Stimulated activated CD4-positive, alpha-beta T cell treated with anti-CD3 and anti-CD28 coated beads, Interleukin-1b, Interleukin-23, amount 100 ng/mL, for 1 hour (primary cell): ENCODE measurements at places on chromosomes 16 and 17.
A peak's percentile ranks its signal among the peaks of the same experiment; 100 is the strongest.

- DNase-seq: no peak
These were observed 8.4 kb upstream of the PCTP start for GRCh38 chr17:55742272-55743102.

- DNase-seq: no peak
These were observed 83.8 kb downstream of the ABCC1 start for GRCh38 chr16:16033208-16033717.

GRCh38 chr17:76966016-76966415, 97.8 kb downstream of the MGAT5B start:
- no peak for DNase-seq

- DNase-seq: no peak
These were observed 9.9 kb downstream of the AHSP start for GRCh38 chr16:31537362-31538242.

DNA sequence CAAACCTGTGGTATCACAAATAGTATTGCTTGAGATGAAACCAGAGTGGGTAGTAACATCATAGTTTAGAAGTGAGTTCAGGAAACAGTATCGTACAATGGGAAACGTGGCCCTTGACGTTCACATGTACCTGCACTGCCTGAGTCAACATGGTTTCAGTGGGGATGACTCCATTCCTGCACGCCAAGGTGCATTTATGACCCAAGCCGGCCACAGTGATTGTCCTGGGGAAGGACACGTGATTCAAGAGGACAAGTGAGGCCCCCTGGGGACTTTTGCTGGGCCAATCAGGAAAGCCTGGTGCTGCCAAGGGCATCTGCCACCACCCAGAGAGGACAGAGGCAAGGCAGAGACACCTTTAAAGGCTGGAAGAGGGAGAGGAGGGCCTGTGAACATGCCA, 119.2 kb downstream of the AXIN2 start:
- DNase-seq: no peak

DNA sequence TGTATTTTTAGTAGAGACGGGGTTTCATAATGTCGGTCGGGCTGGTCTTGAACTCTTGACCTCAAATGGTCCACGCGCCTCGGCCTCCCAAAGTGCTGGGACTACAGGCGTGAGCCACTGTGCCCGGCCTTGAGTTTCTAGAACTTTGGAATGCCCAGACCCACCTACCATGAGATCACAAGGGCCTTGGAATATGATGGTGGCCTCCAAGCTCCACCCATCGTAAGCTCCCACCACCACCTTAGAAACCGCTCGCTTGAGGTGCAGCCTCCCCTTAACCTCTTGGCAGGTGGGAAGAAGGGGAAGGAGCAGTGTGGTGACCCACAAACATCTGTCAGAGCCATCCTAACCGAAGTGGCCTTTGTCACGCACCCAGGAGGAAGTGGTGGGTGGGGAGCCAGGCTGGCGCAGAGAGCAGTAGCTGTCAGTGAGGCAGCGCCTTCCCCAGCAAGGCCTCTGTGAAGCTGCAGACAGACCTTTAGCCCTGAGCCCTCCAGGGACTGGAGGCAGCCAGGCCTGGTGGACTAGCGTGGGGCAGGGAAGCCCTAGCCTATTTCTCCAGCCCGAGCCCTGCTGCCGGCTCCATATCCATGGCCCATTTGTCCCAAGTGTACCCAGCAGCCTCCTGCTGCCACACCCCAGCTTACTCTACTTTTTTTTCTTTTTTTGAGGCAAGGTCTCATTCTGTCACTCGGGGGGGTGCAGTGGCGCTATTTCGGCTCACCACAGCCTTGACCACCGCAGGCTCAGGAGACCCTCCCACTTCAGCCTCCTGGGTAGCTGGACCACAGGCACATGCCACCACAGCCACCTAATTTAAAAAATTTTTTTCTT, 13.1 kb upstream of the SEPHS2 start:
- DNase-seq: peak; percentile 49

- no peak for DNase-seq
These were observed 2.0 kb downstream of the TNK1 start for GRCh38 chr17:7382901-7383300.

GRCh38 chr17:7222093-7222971, 2.6 kb downstream of the ACADVL start:
- no peak for DNase-seq

GRCh38 chr16:79769270-79769927, 168.9 kb upstream of the MAF start:
- no peak for DNase-seq

GRCh38 chr17:20172376-20172775, 163.2 kb downstream of the SPECC1 start:
- no peak for DNase-seq

DNA sequence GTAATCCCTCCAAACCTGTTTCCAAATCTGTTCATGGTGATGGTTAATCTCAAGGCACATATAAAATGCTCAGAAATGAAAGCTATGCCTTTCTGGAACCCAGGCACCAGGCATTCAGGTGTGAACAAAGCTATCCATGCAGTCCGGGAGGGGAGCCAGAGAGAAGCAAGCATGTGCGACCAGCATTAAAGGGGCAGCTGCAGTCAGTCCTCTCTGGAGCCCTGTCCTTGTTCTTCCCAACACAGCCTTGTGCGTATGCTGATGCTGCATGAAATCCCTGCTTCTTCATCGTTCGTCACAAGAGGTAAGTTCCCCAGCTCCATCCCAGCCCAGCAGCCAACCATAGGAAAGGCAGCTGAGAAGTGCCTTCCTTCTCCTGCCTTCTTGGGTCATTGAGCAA, 148.7 kb downstream of the GRIN2A start:
- DNase-seq: no peak

GRCh38 chr16:23896832-23897821, 61.3 kb downstream of the PRKCB start:
- no peak for DNase-seq

DNA sequence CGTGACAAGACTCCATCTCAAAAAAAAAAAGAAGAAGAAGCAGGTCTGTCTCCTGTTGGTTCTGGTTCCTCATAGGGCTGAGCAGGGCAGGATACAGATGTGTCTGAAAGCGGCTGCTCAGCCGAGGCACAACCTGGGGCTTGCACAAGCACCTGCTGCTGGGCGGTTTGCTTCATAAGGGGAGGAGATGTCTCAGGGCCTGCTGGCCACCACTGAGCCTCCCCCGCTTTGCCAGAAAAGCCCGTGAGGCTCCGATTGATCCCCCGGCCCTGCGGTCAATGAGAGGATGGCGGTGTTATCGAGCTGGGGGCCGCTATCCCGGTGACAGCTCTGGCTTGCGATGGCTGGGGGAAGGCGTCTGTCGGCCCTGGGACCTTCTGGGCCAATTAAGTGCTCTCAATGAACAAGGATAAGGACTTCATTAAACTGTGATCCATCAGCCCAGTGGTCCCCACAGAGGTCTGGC, 162.0 kb downstream of the SDK2 start:
- no peak for DNase-seq

DNA sequence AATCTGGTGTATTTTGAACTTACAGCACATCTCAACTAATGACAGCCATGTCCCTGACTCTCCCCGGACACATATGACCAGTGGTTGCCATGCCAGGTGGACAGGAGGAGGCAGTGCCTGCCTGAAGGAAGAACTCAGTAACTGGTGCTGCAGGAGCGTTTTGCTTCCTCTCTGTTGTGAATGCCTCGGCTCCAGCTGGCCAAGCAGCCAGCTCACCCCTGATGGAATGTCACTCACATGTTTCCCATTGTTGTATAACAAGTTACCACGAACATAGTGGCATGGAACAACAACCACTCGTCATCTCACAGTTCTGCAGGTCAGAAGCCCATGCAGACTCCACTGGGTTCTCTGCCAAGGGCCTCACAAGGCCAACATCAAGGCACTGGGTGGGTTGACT, 20.1 kb upstream of the IRF8 start:
- DNase-seq: no peak
